ENCODE measurements at places on chromosomes 11 and 22. TPM values are rescaled to one million over a fixed set of nuclear protein-coding genes. Genes with fewer than 3 reads are reported as not detected.

Gene SMIM35
- 0.40 TPM for total RNA-seq

Gene CALCA
- not detected for total RNA-seq

Gene DEUP1
- not detected for total RNA-seq

Gene VSIG10L2
- not detected for total RNA-seq

Gene IL10RA
- total RNA-seq = 122 TPM

Gene LRP5
- 7.5 TPM for total RNA-seq

Gene MFRP
- total RNA-seq = not detected

Gene KCNA4
- total RNA-seq = not detected
